ENCODE measurements at places on chromosomes 3 and 15.

DNA sequence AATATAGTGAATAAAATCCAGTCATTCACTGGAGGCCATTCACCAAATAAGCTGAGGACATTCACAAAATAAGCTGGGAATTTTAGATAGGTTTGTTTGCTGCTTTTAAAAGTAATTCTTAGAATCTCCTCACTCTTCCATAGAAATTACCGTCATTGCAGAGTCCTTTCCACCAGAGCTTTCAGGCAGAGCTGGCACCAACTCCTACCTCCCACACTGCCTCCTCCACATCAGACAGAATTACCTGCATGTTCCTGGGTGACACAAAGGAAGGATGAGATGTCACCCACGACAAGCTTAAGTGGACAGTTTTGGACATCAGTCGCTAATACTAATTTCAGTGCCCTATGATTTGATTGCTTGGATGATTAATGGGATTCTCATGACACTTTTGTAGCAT is 1113.2 kb downstream of the IGSF11 start:
- no peak overlapping the region for H3K4me3 ChIP-seq
- no peaks in the 10 kb centered on the region for H3K36me3 ChIP-seq
- H3K4me1 ChIP-seq: no peaks in the 10 kb centered on the region
- no peak for DNase-seq
- no peaks in the 10 kb centered on the region for H3K27me3 ChIP-seq

DNA sequence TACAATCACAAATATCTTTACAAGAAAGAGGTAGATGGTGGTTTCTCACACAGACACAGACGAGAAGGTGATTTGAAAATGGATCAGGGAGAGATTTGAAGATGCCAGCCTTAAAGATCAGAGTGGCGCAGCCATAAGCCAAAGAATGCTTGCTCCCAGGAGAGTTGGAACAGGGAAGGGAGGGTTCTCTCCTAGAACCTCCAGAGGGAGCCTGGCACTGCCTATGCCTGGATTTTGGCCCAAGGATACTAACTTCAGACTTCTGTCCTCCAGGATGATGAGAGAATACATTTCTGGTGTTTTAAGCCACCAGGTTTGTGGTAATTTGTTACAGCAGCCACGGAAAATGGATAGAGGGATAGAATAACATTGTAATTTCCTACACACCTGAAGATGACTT is 279.1 kb downstream of the FAM43A start:
- no peak for DNase-seq
- H3K4me1 ChIP-seq: no peaks in the 10 kb centered on the region
- no peak overlapping the region for H3K27ac ChIP-seq
- no peaks in the 10 kb centered on the region for H3K27me3 ChIP-seq
- no peak overlapping the region for H3K4me3 ChIP-seq

DNA sequence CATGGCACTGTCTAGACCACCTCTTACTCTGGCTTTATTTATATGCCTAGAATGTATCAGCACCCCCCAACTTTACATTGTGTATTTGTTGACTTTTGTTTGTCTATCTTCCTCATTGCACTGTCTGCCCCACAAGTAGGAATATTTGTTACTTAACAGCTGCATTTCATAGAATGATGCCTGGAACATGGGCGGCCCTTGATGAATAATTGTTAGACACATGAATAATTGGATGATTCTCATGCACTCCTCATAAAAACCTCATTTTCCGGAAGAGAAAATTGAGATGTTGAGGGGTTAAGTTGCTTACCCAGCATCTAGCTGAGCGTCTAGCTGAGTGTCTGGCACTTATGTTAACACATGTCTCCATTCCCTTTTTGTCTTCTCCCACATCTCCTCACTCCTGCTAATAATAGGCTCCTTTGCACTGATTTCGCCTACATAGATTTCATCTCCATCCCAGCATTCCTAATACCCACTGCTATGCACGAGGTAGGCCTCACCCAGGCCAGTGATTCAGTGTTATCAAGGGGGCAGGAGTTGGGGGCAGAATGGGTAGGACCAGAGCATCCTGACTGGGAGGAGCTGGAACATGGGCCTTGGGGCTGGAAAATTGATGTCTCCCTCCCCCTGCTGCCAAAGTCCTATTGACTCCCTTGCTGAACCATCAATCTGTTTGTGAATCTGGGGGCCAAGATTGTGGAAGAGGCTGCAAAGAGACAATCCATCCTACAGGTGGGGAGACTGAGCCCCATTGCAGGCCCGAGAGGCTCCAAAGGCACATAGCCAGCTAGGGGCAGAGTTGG is 7.8 kb upstream of the WNT7A start:
- DNase-seq: no peak
- H3K27me3 ChIP-seq: peaks cover 13% of the 10 kb centered on the region
- no peak overlapping the region for H3K27ac ChIP-seq
- no peak overlapping the region for H3K4me3 ChIP-seq
- no peaks in the 10 kb centered on the region for H3K36me3 ChIP-seq

GRCh38 chr3:38657369-38657768 is 7.9 kb upstream of the SCN5A start:
- H3K4me1 ChIP-seq: no peaks in the 10 kb centered on the region
- H3K36me3 ChIP-seq: no peaks in the 10 kb centered on the region
- no peak overlapping the region for H3K27ac ChIP-seq
- H3K4me3 ChIP-seq: no peak overlapping the region
- DNase-seq: no peak

DNA sequence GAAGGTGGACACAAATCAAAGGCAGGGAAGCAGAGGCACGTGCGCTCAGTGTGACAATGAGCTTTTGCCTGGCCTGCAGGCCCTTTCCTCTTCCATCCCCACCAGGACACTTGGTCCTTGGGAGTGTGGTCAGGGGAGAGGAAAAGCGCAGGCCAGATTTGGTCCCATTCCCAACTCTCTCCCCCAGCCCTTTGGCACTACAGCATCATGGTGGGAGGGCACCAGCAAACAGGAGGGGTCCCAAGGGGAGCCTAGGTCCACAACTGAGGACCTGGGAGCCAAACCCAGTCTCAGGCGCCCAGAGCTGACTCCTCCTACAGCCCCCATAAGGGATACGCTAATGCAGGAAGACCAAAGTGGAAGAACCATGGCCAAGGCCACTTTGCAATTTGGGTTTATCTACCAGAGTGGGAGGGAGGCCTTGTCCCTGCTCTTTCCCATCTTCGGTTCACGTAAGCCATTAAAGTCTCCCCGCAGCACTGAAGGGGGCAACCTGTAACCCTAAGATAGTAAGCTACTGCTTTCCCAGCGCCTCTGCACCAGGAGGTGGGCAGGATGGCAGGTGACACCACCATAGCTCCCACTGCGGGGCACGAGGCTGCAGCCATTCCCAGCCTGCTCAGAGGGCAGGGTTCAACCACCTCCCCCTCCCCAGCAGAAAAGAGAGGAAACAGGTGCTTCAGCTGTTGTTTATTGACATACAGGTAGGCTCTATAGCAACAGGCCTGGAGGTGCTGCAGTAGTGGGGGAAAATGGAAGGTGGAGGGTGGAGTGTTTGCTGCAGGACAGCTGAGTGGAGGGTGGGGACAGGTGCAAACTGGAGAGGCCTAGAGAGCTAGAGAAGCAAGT is 993 bp upstream of the GRAMD2A start:
- H3K36me3 ChIP-seq: peaks cover 51% of the 10 kb centered on the region
- no peak overlapping the region for H3K27ac ChIP-seq
- H3K27me3 ChIP-seq: no peaks in the 10 kb centered on the region
- no peak overlapping the region for H3K4me3 ChIP-seq
- DNase-seq: no peak
- H3K4me1 ChIP-seq: peaks cover 41% of the 10 kb centered on the region

DNA sequence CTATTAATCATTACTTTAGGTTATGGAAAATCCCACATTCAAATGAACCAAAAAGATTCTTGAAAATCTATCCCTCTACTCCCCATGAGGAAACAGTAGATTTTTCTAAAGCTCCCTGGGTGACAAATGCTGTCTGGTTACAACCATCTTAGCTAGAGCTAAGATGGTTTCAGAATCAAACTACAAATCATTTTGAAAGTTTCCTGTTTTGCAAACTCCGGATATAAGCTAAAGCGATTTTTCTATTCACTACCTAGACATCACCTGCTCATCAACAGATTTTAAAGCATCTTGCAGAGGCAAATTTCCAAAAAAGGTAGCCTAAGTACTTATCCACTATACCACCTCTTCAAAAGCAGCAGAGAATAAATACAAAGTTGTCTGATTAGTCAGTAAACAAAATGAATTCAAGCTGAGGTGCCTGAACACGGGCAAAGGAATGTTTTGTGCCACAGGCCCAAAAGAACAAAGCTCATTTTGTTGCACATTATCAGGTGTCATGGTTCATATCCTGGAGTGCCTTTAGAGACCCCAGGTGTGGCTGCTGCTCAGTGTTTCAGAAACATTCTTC is 204.9 kb downstream of the TNIK start:
- no peaks in the 10 kb centered on the region for H3K27me3 ChIP-seq
- peaks cover 5% of the 10 kb centered on the region for H3K4me1 ChIP-seq
- DNase-seq: no peak
- H3K36me3 ChIP-seq: no peaks in the 10 kb centered on the region

- no peaks in the 10 kb centered on the region for H3K4me1 ChIP-seq
- no peaks in the 10 kb centered on the region for H3K36me3 ChIP-seq
- no peak overlapping the region for H3K27ac ChIP-seq
- H3K27me3 ChIP-seq: no peaks in the 10 kb centered on the region
- H3K4me3 ChIP-seq: no peak overlapping the region
- DNase-seq: no peak
Measured at GRCh38 chr3:24550588-24550987, 55.9 kb upstream of the THRB start.

DNA sequence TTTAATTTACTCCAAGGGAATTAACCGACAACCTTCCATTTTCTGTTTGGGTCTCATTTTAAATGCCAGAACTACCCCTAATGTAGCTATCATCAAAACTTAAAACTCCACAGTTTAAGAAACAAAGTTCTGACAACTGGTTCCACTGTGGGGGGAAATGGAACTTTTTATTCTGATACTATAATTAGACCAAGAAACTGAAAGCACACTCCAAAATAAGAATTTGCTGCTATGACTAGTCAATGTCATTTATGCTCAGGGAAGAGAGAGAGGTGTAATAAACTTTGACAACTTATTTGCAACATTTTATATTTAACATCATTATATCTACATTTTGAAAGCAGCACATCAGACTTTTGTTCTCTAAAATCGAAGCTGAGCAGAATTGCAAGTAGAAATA is 169.2 kb downstream of the ANXA2 start:
- H3K36me3 ChIP-seq: no peaks in the 10 kb centered on the region
- no peak overlapping the region for H3K27ac ChIP-seq
- no peaks in the 10 kb centered on the region for H3K4me1 ChIP-seq
- H3K27me3 ChIP-seq: peaks cover 13% of the 10 kb centered on the region

DNA sequence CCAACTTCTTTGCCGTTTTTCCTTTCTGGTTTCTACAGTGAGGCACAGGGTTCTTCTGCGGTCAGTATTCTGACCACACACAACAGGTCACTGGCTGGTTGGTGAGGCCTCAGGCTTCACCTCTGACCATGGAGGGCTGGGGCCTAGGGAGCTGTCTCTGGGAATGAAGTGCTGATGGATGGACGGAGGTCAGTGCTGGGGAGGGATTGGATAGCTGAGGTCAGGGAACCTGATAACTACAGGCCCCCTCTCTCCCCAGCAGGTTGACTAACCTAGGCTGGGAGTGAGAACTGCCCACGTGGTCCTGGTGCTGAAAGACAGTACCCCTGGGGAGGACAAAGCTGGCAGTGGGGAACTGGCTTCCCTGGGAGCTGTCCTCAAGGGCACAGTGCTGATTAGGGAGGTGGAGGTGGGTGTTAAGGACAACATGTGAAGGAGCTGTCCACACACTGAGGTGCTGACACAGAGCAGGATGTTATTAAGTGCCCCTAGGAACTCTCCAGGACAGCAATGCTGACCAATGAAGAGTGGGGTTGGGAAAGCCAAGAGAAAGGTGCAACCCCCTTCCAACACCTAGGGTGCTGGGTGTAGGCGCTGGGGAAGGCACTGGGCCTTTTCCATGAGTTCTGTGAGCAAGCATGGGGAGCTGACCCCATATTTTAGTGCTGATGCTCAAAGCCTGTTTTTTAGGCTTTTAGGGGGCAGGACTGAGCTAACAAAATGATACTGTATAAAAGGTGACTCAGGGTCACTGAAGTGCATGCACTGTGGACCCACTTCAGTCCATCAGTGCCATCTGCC is 45.2 kb downstream of the ATP2B2 start:
- no peak overlapping the region for H3K4me3 ChIP-seq
- peaks cover 6% of the 10 kb centered on the region for H3K27me3 ChIP-seq
- DNase-seq: no peak
- no peaks in the 10 kb centered on the region for H3K36me3 ChIP-seq
